ENCODE measurements at places on chromosomes 5 and 9.

DNA sequence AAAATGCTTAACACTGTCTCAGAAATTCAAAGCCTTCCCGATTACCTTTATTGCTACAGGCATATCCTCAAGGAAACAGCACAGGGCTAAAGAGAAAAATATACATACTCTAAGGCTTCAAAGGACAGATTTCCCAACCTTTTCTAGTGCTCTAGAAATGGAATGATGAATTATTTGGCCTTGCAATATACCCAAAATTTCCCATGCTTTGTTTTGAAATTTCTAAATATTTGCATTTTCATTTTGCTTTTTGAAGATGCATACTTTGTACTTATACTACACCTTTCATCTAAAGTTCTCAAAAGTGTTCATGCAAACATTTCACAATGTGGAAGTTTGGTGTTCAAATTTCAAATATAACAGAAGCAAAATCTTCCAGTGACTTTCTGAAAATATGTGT is 312.7 kb upstream of the PDE4D start:
- no peak for DNase-seq

DNA sequence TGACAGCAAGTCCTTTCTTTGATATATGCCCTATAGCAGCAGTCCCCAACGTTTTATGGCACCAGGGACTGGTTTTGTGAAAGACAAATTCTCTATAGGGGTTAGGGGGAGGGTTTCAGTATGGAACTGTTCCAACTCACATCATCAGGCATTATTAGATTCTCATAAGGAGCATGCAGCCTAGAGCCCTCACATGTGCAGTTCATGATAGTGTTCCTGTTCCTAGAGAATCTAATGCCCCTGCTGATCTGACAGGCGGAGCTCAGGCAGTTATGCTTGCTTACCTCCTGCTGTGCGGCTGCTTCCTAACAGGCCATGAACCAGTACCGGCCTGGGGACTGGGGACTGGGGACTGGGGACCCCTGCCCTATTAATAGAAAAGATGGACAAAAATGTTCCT is 2.7 kb upstream of the RAPGEF6 start:
- DNase-seq, result no peak

GRCh38 chr9:99167694-99168093 is 54.0 kb downstream of the ALG2 start:
- DNase-seq, result no peak

DNA sequence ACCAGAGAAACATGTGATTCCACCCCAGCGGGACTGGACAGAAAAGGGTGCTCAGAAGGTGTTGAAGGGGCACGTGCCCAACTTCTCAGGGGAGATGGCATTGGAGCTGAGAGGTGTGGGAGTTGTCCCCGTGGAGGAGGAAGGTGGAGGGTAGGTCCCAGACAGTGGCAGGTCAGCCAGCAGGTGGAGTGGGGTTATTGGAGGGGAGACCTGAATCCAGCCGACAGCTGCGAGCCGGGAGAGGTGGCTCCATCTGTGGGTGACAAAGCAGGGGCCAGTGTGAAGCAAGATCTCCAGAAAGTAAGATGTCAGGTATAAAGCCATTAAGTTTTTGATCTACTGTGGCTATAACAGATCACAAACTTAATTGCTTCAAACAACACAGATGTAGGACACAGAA is 75.1 kb downstream of the HRH2 start:
- no peak for DNase-seq

GRCh38 chr9:12178634-12179033 is 514.6 kb upstream of the TYRP1 start:
- DNase-seq, result no peak

GRCh38 chr5:87101321-87101720 is 166.4 kb upstream of the RASA1 start:
- DNase-seq, result no peak

DNA sequence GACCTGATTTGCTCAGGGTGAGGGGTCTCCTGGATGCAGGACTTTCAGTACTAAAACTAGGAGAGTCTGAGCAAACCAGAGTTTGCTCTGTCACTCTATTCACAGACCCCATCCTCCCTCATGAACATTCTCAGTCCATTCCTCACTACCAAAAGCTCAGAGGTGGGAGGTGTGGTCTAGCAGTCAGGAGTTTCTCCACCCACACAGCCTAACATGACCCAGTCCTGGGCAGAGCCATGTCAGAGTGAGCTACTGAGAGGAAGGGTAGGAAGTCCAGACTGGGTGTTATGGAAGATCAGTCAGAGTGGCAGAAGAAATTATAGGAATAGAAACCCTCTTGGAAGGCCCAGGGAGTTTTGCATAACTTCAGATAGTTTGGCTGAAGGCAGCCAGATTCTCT is 113.3 kb upstream of the GRAMD2B start:
- DNase-seq, result no peak

DNA sequence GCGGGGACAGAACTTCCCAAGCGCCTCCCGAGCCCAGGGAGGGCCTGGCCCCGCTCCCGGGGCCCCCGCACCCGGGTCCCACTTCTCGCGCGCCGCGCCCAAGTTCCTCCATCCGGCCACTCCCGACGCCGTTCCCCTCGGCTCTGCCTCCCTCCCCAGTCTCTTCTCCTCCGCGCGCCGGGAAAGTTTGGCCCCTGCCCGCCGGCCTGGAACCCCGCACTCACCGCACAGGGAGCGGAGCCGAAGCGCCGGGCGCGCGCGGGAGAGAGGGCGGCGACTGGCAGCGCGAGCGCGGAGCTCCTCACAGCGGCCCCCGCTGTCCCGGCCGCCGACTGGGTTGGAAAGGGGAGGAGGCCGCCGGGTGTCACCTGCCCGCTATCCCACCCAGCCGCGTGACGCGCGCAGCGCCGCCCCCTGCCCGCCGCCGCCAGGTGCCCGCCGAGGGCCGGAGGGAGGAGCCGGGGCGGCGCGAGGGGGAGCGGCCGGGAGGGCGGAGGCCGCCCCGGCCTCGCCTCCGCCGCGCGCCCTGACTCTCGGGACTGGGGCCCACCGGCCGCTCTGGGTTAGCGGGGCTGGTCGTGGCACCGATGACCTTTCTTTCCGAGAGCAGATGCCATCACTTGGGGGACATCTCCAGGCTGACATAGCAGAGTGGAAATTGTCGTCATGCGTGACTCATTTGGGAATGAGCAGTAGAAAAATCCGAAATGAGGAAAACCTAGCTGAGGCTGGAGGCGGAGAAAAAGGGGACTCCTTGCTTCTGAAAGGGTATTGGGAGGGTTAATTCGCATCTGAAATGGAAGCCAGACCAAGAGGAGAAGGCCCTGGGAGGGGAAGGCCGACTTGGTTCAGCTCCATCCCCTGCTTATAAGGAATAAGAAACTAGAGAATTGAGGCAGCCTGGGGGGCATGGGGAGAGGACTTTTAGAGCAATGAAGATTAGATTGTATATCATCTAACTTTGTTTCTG is at the start of gene ELOVL7:
ELOVL7 (minus strand) TSS at position 334 of the 970 bp plus-strand sequence. CDS start 56,872 bp downstream, outside the sequence.
- DNase-seq, result no peak

GRCh38 chr5:74865804-74866595 is at the start of gene FAM169A:
Gene FAM169A, minus strand, starts transcription at chr5:74866387. Its CDS starts 24,711 bp downstream, at chr5:74841676.
- no peak for DNase-seq

- DNase-seq, result no peak
Observed at GRCh38 chr9:133786907-133787753, 49.0 kb upstream of the SARDH start.

DNA sequence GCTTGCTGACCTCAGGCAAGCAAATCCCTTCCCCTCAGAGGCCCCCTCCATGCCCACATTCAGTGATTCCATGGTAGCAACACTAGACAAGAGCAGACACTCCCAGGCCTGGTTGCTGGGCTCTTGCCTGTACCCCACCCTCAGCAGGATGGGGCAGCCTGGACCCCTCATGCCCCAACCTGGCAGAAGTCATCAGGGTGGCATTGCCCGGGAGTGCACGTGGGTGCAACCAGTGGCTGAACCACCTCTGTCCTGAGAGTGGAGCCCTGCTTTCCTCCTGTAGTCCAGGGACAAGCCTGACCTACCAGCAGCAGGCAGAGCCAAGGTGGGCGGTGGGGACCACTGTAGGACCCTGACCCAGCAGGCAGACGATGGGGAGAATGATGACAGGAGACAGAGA is 65.8 kb upstream of the TBC1D2 start:
- DNase-seq, result no peak

DNA sequence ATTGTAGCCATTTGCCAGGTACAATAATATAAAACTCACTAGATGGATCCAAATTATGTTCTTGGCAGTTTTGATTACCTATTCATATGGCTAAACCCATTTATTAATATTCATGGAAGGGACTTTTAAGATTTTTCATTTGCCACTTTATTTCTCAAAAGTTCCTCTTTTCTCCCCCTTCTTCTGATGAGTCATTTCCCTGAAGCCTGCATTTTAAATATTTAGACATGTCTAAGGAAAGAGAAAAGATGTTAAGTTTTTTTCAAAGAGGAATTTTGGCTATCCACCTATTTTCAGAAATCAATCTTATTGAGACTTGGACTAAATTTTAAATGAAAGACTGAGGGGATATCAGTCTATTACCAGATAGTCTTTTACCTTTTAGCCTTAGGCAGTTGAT is 1189.4 kb downstream of the EFNA5 start:
- no peak for DNase-seq

DNA sequence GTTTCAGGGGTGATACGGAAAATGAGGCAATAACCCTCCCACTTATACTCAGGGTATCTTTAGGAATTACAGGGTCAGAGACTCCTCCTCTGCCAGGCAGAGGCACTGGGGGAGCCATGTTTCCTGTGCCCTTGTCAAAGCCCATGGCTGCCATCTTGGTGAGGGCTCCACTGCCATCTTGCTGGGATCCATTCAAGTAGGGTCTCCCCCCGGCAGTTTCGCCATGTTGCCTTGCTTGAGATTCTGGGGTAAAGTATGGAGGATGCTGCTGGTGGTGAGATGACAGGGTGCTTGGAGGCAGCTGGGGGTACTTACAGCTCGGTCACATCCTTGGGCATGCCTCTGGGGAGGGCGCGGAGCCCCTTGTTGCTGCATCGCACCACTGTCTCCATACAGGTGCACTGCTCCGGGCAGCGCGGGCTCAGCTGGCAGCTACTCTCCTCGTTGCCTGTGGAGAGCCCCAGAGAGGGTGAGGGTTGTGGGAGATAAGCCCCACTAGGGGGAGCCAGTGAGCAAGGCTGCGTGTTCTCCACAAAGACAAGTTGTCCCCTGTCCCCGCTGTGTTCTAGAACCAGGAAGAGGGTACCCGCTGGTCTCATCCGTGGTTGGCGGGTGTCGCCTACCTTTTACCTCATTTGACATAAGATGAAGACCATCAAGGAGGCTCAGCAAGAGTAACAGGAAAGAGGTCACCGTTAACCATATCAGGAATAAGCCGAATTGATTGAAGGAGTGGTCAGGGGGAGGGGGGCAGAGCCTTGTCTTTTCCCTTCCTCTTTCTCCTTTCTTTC is 169.0 kb upstream of the PANK3 start:
- no peak for DNase-seq

DNA sequence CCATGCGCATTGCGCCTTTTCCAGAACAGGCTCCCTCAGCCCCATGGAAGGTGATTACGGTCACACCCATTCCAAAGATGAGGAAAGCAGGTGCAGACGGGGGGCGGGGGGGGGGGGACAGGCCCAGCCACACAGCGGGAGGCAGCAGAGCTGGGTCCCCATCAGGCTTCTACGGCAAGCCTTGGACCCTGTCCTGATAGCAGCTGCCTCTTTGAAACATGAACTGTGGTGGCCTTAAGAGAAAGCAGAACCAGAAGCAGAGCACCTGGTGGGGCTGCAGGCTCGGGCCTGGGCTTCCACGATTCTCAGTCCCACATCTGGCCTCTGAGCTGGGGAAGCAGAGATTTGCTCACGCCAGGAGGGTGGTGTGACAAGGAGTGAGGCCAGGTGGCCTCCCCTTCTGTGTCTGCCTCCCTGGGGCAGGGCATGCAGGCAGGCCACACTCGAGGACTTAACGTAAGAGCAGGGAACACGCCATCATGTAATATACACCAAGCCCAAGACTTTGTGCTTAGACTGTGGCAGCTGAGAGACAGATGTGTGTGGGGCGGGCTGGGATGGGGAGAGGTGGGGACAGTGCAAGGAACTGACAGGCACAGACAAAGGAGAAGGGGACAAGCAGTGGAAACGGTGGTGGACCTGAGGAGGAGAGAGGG is 14.2 kb upstream of the PHYKPL start:
- no peak for DNase-seq

- DNase-seq, result no peak
Observed at GRCh38 chr5:83000428-83000827, 76.8 kb downstream of the TMEM167A start.
